Pulmonary artery endothelial cell (primary cell): ENCODE measurements at places on chromosomes 11 and 22. TPM values are rescaled to one million over a fixed set of nuclear protein-coding genes. Genes with fewer than 3 reads are reported as not detected.

Gene DRD2
- not detected in 2 replicates for total RNA-seq

Gene NLRP10
- under 0.01 TPM in 1 of 2 replicates, not detected in the other for total RNA-seq

Gene PRG3
- not detected in 2 replicates for total RNA-seq

Gene CDC42EP1
- total RNA-seq, result 19.5 and 27.5 TPM in 2 replicates

Gene KRTAP5-11
- total RNA-seq, result not detected in 2 replicates

Gene KIAA1671
- total RNA-seq, result 25.7 and 30.0 TPM in 2 replicates

Gene OR5B12
- total RNA-seq, result not detected in 2 replicates

Gene DGCR6
- 0.26 and 0.35 TPM in 2 replicates for total RNA-seq

Gene KDM4D
- 0.21 and 0.73 TPM in 2 replicates for total RNA-seq

Gene NRIP3
- total RNA-seq, result 4.0 and 15.6 TPM in 2 replicates

Gene PHF21B
- total RNA-seq, result not detected in 2 replicates

Gene JHY
- total RNA-seq, result 0.92 and 1.8 TPM in 2 replicates

Gene KCTD14
- total RNA-seq, result 0.20 and 2.0 TPM in 2 replicates
